ENCODE measurements at places on chromosomes 7 and 10. TPM values are rescaled to one million over a fixed set of nuclear protein-coding genes. Genes with fewer than 3 reads are reported as not detected.

- no peak for DNase-seq
Observed at GRCh38 chr10:93267521-93267920, 193.8 kb downstream of the CYP26A1 start.

DNA sequence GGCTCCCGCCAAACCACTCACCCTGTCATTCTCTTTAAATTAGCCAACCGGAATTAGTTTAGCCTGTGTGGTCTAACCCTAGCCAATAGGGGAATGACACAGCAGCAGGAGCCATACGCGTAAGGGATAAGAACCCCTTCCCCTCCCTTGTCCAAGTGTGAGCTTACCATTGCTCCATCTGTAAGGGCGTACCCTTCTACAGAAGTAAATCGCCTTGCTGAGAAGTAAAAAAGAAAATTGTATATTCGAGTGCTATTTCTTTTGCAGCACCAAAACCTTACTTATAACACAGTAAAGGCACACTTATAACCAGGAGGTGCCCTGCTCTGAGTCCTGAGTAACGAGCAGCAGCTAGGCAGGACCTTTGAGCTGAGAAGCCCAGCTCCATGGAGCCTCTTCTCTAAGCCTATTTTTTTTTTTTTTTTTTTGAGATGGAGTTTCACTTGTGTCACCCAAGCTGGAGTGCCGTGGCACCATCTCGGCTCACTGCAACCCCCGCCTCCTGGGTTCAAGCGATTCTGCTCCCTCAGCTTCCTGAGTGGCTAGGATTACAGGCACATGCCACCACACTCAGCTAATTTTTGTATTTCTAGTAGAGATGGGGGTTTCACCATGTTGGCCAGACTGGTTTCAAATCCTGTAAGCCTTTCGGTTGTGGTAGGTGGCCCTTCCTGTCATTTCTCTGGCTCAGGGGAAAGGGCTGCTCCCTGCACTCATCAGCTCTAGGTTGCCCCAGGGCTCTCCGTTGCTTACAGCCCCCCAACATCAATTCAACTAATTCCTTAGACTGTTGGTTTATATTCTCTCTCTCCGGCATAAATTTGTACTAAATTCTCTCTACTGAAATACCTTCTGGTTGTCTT lies 73.3 kb downstream of the NSUN6 start:
- no peak for DNase-seq

DNA sequence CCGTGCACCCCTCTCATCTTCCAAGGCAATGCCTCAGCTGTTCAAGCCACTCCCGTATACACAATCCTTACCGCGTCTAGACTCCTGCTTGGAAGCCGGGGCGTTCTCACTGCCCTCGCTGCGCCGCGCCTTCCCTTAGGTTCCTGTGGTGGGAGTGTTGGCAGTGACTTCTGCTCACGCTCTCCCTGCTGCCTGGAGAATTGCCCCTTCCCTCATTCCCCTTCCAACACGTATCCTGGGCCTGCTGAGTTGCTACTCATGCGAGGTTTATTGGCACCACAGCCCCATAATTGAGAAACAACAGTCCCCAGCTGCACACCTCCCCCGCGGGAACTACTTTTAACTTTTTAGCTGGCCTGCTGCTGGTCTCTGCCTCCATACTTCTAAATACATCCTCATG lies 31.9 kb downstream of the RBM17 start:
- no peak for DNase-seq

GRCh38 chr7:39083781-39084180 lies 106.1 kb downstream of the POU6F2 start:
- no peak for DNase-seq

DNA sequence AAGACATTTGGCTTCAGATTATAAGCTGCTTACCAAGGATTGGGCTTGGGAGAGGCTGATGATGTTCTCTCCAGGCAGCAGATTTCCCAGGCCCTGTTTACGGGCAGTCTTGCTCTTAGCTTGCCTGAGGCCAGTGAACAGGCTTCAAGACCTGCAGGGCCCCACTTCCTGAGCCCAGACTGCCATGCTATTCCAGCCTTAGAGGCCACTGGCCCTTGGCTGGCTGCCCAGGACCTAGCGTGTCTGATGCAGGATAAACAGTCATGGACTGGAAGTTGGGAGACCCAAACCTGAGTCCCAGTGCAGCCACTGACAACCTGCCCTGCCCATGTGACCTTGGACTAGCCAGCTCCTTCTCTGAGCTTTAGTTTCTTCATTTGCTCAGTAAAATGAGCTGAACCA lies 2.9 kb downstream of the PRXL2A start:
- no peak for DNase-seq

GRCh38 chr10:132120734-132121510 lies 55.2 kb downstream of the JAKMIP3 start:
- DNase-seq, result no peak

DNA sequence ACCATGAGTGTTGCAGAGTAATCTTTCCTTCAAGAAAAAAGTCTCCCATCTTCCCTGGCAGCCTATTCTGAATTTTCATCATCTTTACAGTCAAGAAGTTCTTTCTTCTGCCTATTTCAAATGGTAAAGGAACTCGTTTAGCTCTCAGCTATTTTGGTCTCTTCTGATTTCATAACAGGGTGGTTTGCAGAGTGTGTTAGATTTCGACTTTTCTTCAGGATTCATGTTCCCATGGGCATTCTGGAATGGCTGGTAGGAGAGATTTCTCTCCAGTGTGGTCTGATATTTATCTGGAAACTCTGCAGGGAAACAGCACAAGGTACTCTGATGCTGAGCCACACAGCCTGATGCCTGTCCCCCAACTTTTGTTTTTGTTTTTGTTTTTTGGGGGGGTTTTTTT lies 111.1 kb upstream of the FAM171A1 start:
- no peak for DNase-seq

DNA sequence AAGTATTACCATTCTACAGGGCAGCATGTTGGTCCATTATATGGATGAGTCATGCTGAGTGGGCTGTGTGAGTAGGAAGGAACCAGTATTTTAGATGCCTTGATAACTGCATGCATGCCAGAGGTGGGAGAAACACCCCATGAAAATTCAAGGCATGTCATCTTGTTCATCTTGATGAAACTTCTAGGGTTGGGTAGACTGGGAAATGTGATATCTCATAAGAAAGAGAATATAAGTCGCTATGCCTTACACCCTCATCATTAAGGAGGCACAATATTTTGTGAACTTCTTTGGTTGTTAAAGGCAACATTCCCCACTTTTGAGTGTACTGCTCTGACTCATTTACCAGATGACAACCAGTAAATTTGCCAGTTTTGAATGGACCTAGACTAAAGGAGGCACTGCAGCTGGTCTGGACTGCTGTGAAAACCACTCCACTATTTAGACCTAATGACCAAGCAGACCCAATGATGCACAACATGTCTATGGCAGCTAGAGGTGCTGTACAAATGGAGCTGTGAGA lies 48.0 kb downstream of the ZNF365 start:
- peak; percentile 18 for DNase-seq

- DNase-seq, result no peak
Observed at GRCh38 chr10:79306644-79307220, 40.5 kb upstream of the PPIF start.

GRCh38 chr7:150585199-150585598 lies 18.0 kb downstream of the GIMAP4 start:
- DNase-seq, result no peak

DNA sequence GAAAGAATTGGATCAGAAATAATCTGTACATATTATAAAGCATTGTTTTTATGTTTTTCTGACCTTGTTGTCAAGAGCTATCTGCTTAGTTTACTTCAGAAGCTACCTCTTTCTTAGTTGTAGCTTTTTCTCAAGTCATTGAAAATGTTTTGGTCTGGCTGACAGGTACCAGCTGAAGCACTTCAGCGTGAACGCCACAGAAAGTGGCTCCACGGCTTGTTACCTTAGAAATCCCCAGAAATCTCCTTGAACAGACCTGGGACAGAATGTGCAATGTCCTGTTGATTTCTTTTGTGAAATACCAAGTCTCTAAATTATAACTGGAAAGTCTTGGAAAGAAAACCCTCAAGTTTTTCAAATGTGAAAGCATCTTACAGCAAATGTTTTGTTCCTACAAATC lies 96.8 kb downstream of the ZMYND11 start:
- DNase-seq, result no peak

- no peak for DNase-seq
Observed at GRCh38 chr7:18521945-18522566, 26.5 kb downstream of the HDAC9 start.

Gene TFEC
- total RNA-seq, result not detected

Gene PLAC9
- not detected for total RNA-seq

Gene BET1
- total RNA-seq, result 35.5 TPM

Gene RFC2
- total RNA-seq, result 49.6 TPM

Gene PNLIPRP3
- total RNA-seq, result not detected

All from epithelial cell of proximal tubule (primary cell).